ENCODE measurements at places on chromosomes 1 and 21. TPM values are rescaled to one million over a fixed set of nuclear protein-coding genes. Genes with fewer than 3 reads are reported as not detected.

GRCh38 chr21:26982767-26983166 is 15.9 kb upstream of the ADAMTS5 start:
- DNase-seq, result no peak

- peak; percentile 36 for DNase-seq
Observed at GRCh38 chr1:109104364-109105151, 9.4 kb upstream of the ELAPOR1 start.

The OR2C3 gene
- not detected for total RNA-seq

- DNase-seq, result no peak
Observed at GRCh38 chr1:41733725-41734124, 185.0 kb downstream of the HIVEP3 start.

DNA sequence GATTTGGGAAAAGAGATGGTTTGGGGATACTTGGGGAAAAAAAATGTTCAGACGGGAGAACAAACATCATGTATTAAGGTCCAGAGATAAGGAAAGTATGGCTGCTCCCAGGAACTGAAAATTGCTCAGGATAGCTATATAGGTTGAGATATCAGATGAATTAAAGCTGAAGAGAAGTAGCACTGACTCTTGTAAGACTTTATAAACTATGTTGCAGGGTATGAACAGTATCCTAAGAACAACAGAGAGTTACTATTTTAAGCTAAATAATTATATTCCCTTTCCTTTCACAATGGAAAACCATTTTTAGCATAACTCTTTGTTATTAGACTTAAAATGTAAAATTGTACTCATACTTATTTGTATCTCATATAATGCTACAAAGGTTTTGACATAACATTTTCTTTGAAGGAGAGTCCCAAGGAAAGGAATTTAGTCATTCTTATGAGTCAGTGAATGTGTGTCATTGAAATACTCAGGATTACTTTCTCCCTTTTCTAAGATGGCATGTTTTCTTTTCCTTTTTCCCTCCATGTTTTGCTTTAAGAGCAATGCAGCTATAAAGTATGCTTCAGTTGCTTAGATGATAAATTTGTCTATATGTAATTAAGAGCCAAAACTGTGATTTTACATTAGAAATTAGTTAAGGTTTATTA is 139.4 kb upstream of the KIAA1614 start:
- no peak for DNase-seq

Data from H7 (cell line).